ENCODE measurements at places on chromosomes 12 and 14.

GRCh38 chr12:128643155-128643554 lies 180.6 kb downstream of the SLC15A4 start:
- no peak for DNase-seq

DNA sequence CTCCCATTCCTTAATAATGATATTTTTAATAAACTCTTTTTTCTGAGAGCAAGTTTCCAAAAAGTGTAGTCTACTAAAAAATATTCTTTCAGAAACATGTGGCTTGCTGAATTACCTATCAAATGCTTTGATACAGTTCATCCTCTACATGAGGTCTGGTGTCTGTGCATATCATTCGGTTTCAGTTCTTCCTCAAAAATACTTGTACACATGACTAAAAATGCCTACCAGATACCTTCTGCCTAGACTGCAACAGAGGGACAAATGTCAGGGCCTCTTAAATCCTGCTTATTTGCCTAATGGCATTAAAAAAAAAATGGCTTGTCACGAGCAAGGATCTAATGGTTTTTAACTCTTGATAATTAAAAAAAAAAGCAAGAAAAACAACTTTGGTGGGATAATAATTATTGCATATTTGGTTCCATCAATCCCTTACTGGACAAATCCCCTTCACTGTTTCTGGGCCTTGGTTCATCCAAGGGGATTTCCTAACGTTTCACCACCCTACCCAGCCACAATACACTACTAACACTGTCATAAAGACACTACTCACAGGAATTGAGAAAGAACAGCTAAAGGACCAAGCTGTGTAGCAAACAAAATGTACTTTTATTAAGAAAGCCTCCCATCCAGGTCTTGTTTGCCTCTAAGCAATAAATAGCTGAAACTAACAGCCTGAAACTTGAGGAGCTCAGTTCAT lies 45.7 kb downstream of the PARP11 start:
- DNase-seq = no peak

DNA sequence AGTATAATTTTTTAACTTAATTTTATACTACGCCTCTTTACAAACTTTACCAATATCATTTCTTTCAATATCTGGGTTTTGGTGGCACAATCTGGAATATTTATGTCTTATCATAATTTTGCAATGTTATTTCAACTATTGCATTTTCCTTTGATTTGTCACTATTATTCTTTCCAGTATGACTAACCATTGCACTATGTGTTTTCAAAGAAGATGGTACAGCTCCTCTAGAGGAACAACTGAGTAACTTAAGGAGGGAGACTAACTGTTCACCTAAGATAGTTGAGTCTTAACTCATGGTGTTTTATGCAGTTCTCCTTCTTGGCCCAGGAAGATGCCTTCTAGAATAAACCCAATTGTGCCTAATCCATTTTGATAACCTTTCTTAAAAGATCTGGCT lies 60.5 kb upstream of the KIF21A start:
- DNase-seq = no peak

GRCh38 chr14:92616178-92616577 lies 102.6 kb downstream of the RIN3 start:
- DNase-seq = no peak

- DNase-seq = no peak
These were observed 106.0 kb downstream of the FAR2 start for GRCh38 chr12:29255042-29255441.

All from activated naive CD4-positive, alpha-beta T cell (primary cell).